Activated T-helper 1 cell treated with anti-CD3 and anti-CD28 coated beads, Interleukin-12 subunit alpha, Interleukin-12 subunit beta, Interleukin-2, Interleukin-4 antibody, amounts not matched to agents 30 ng/mL and 10 ng/mL and 1 ng/mL, durations not matched to agents 14 hours and 24 hours and 36 hours (primary cell): ENCODE measurements at places on chromosomes 5 and 9. TPM values are rescaled to one million over a fixed set of nuclear protein-coding genes. Genes with fewer than 3 reads are reported as not detected.

Gene STK10
- 88.6 and 91.9 TPM in 2 replicates for total RNA-seq

Gene BARHL1
- total RNA-seq = not detected in 2 replicates

Gene DND1
- 3.3 and 4.1 TPM in 2 replicates for total RNA-seq

Gene DBH
- total RNA-seq = not detected in 2 replicates

Gene AGXT2
- not detected in 2 replicates for total RNA-seq

Gene SPATA9
- not detected in 2 replicates for total RNA-seq

Gene OR1J1
- not detected in 2 replicates for total RNA-seq

Gene PRELID2
- total RNA-seq = 1.5 and 2.1 TPM in 2 replicates

Gene KIF24
- 5.8 and 6.1 TPM in 2 replicates for total RNA-seq

Gene SPINK6
- not detected in 2 replicates for total RNA-seq

Gene TERT
- total RNA-seq = 12.3 and 12.5 TPM in 2 replicates

Gene MELK
- total RNA-seq = 46.4 and 48.3 TPM in 2 replicates

Gene GARIN3
- 0.27 and 0.31 TPM in 2 replicates for total RNA-seq

Gene OLFML2A
- not detected in 2 replicates for total RNA-seq
